ENCODE measurements at places on chromosomes 12 and 14. TPM values are rescaled to one million over a fixed set of nuclear protein-coding genes. Genes with fewer than 3 reads are reported as not detected.

The PTPRO gene
- 20.2 TPM for total RNA-seq

The RAB5B gene
- total RNA-seq, result 37.6 TPM

The TMEM132C gene
- 4.1 TPM for total RNA-seq

The TAS2R50 gene
- 5.8 TPM for total RNA-seq

DNA sequence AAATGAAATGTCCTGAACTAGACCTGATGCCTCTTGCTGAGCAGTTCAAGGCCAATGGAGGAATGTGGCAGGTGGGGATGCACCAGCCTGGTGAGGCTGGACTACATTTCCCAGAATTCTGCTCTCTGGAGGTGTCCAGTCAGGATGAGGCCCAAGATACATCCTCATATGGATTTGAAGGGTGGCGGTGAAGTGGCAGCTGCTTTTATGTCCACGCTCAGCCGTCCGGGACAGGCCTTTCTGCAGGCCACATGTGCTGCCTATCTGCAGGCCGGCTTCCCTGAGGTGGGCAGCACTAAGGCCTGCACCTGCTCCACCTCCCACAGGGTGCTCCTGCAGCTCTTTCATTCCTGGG is 230.2 kb downstream of the BCL11B start:
- DNase-seq, result no peak

- DNase-seq, result no peak
These were observed 1.0 kb downstream of the MPHOSPH9 start for GRCh38 chr12:123231931-123232330.

GRCh38 chr12:32049956-32050355 is 56.7 kb upstream of the BICD1 start:
- DNase-seq, result no peak

DNA sequence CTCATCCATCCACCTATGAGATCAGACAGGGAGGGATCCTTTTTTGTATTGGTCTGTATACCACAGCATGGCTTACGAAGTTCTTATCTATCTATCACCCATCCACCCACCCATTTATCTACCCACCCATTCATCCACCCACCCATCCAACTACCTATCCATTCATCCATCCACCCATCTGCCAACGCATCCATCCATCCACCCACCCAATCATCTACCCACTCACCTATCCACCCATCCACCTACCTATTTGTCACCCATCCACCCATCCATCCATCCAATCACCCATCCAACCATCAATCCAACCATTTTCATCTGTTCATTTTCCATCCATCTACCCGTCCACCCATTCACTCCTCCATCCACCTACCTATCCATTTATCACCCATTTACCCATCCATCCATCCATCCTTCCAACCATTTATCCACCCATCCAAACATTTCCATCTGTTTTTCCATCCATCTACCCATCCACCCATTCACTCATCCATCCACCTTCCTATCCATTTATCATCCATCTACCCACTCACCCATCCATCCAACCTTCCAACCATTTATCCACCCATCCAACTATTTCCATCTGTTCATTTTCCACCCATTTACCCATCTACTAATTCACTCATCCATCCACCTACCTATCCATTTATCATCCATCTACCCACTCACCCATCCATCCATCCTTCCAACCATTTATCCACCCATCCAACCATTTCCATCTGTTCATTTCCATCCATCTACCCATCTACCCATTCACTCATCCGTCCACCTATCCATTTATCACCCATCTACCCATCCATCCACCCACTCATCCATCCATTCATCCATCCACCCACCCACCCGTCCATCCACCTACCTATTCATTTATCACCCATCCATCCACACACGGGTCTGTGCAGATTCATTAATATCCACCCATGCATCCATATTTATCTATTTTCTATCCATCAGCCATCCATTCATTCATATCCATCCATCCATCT is 13.3 kb downstream of the SDS start:
- no peak for DNase-seq

DNA sequence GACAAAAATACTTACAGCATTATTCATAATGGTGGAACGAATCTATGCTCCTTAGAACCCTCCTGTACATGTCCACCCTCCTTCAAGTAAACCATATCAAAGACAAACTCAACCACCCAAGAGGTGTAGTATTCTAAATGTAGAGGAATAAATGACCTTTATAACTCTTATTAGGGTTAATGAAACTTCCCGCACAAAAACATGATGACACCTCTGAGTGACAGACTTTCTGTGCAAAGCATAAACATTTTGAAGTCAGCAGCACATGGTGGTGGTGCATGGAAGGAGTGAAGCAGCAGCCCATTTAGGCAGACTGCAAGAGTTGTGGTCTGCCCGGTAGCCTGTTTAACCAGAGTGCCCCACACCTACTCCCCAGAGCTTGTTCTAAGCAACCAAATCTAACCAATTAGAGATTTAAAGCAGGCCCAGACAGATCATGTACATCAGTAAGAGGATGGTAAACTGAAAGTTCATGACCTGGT is 615 bp upstream of the ASB8 start:
- no peak for DNase-seq

Measured in umbilical cord (tissue), 2 donors.